AG04449 (cell line): ENCODE measurements at places on chromosomes 11 and 22.

DNA sequence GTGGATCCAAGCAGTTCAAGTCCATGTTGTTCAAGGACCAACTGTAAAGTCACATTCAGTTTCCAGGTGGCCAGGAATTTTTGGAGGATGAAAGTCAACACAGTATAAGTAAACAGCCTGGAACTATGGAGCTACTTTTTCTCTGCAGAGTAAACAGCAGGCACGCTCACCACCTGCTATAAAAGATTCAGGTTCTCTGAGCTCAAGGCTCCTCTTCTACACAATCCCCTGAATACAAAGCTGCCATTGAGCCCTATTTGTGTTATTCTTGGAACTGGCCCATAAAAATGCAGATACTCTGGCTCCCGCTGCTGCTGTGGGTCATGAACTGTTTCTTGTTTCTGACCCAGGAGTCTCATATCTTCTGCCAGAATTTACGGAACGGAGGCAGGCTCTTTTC, 56.9 kb upstream of the PRR5 start:
- DNase-seq: no peak

DNA sequence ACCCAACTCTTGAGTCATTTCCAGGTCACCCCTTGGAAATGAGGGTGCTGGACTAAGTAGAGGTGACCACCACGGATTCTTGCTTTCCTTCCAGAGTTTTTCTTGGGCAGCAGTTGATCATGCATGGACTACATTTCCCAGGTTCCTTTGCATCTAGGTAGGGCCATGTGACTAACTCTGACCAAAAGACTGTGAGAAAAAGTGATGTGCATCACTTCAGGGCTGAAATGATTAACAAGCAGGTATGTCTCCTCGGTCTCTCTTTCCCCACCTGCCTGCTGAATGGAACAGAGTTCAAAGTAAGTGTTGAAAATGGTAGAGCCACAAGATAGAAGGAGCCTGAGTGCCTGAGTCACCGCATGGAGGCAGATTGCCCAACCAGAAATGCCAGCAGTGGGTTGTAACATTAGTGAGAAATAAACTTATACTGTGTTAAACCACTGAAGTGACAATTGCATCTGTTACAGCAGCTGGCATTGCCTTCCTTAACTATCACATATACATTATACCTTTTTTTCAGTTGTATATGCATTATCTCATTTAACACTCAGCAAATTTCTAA, 113.5 kb downstream of the MN1 start:
- no peak for DNase-seq

- DNase-seq: no peak
These were observed 942.3 kb downstream of the LRRC4C start for GRCh38 chr11:40517122-40517521.

- DNase-seq: no peak
These were observed 34.7 kb upstream of the TOLLIP start for GRCh38 chr11:1344056-1344635.

DNA sequence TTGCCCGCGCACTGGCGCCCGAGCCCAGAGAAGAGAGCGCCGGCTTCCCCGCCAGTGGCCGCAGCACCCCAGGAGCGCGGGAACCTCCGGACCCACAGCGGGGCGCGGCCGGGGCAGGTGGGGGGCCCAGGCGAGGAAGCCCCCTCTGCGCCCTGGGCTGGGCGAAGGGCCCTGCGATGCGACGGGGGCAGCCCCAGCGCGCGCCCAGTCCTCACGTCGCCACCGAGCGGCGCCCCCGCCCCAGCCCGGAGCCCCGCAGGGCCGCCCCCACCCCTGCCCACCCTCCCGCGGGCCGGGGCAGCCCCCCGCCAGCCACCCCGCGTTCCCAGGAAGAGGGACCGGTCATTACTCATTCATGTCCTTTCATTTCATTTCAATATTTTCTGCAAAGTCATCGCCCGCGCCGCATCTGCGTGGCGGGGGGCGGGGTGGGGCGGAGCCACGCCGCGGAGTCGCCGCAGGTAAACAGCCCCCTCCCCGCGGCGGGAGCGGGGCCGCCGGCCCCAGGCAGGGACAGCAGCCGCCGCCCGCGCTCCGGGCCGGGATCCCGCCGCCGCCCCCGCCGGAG, 673 bp upstream of the PANX2 start:
- no peak for DNase-seq

DNA sequence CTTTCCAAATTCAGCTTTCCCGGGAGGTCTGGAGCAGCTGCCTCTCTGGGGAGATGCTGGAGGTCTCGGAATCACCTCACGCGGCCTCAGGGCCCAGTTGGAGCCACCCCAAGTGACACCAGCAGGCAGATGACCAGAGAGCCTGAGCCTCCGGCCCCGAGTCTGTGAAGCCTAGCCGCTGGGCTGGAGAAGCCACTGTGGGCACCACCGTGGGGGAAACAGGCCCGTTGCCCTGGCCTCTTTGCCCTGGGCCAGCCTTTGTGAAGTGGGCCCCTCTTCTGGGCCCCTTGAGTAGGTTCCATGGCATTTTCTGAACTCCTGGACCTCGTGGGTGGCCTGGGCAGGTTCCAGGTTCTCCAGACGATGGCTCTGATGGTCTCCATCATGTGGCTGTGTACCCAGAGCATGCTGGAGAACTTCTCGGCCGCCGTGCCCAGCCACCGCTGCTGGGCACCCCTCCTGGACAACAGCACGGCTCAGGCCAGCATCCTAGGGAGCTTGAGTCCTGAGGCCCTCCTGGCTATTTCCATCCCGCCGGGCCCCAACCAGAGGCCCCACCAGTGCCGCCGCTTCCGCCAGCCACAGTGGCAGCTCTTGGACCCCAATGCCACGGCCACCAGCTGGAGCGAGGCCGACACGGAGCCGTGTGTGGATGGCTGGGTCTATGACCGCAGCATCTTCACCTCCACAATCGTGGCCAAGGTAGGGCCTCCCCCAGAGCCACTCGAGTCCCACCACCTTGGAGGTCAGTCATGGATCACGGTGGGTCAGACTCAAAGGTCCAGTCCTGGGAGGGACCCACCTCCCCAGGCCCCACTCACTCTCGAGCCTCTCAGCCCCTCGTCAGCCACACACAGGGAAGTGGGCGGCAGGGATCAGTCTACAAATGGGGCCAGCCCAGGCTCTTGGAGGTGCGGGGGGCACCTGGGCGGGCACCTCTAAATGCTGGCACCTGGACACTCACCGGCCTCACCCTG, 525 bp downstream of the SLC22A12 start:
- DNase-seq: no peak

DNA sequence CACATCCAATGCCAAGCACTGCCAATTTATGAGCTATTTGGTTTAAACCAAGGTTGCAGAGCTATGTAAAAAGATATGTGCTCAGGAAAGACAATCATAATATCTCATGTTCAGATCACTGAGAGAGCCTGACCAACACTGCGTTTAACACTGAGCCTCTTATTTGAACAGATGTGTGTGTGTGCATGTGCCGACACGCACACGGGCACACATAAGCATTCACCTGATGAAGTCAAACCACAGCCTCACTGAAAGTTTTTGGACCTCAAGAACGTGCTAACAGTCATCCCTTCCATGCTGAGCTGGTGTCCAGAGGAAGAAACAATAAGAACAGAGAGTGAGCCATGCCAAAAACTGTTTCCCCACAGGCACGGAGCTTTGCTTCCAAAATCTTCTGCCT, 23.4 kb downstream of the HPS4 start:
- DNase-seq: no peak

- DNase-seq: no peak
These were observed 9.6 kb downstream of the NEAT1 start for GRCh38 chr11:65432100-65432650.

DNA sequence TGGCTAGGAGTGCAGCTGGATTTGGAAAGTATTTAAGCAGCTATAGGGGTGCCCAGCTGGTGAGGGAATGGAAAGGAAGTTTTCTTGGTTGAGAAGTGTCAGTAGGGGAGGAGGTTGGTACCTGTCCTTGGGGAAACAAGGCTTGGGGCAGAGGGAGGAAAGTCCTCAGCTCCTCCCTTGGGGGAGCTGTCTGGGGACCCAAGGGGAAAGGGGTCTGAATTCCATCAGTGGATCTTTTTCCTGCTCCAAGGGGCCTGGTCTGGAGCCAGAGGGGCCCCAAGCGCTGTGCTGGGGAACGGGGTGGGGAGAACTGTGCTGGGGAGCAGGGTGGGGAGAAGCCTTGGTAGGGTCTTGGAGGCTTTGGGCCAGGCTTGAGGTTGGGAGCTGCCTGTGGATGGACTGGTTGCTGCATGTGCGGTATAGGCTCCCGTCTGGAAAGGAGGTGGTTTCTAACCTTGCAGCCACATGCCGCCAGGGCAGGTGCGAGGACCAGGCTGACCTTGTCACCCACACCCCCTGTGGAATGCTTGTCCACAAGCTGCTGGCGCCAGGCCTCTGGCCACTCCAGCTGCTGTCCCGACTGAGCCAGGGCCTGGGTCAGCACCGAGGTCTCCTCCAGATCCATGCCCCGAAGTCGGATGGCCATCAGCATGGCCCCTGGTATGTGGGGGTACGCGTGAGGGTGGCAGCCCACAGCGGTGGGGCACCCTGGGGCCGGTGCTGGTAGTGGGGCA, 963 bp downstream of the TYMP start:
- DNase-seq: no peak

DNA sequence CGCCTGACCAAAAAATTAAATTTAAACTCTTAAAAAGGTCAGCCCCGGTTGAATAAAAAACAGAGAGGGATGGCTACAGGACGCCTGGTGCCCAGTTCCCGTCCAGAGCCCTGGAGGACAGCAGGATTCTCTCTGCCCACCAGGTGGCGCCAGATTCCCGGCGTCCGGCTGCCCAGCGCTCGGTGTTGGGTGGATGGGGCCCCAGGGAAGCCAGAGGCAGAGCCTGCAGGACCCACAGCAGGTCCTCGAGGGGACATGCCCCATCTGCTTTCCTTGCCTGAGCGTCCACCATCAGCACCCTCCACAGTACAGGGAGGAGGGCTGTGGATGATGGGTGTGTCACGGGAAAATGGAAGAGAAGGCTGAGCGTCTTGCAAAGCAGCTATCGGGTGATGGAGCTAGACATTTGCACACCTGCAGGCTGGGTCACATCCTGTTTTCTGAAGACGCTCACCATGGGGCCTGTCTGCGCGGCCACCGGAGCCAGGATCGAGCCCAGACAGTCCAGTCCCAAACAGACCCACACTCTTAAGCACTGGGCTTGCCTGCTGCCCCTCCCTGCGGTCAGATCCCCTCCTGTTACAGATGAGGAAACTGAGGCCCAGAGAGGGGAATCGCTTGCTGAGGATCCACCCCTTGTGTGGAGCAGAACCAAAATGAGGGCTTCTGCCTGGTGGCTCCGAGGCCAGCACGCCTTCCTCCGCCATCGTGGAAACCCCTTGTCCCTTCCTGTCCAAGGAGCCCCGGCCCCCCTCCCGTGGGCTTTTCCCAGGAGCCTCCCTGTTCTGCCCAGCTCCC, 18.5 kb upstream of the CBX7 start:
- no peak for DNase-seq

DNA sequence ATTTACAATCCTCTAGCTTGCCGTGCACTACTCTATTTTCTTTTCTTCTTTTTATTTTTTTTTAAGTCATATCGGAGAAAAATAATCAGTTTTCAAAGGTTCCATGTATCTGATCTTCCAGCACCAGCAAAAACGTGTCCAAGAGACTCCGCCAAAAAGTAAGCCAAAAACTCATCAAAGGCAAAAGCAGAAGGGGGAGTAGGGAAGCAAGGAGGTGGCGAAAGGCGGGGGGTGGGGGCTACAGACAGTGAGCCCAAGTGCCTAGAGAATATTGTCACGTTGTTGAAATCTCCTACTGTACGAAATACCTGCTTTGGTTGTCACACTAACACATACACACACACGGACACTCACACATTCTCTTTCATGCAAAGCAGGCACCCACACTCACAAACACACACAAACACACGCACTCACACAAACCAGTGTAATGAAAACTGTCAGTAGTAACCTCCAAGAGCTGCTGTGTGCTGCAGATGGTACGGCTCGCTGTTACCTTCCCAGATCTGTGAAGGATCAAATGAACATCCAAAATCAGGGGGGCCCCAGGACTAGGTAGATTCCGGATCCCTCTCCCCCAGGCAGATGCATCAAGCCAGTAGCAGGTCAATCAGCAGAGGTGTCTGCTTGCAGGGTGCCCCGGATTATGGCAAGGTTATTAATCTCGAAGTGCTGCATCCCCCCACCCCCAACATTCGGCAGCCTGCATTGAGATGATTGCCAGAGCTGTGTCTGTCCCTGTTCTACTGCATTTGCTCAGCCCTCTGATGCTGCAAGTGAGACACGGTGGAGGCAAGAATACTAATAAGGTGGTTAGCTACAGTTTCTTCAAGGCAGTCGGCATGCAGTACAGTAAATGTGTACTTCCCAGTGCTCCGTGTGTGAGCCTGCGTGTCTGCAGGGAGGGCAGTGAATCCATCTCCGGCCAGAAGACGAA, at the start of gene LRRC4C:
Gene LRRC4C, minus strand, starts transcription at position 188 of the 937 bp plus-strand sequence.
- DNase-seq: no peak
